ENCODE measurements at places on chromosomes 4 and X. TPM values are rescaled to one million over a fixed set of nuclear protein-coding genes. Genes with fewer than 3 reads are reported as not detected.

GALNTL6 gene
- total RNA-seq = 0.30 TPM

GPM6B gene
- total RNA-seq = 15.5 TPM

NXF2 gene
- total RNA-seq = not detected

PAGE4 gene
- total RNA-seq = not detected

NAP1L2 gene
- 4.5 TPM for total RNA-seq

ARHGAP6 gene
- 9.1 TPM for total RNA-seq

RAB41 gene
- not detected for total RNA-seq

IL21 gene
- total RNA-seq = not detected

NOX1 gene
- total RNA-seq = not detected

MID1 gene
- total RNA-seq = 2.9 TPM

MAP7D2 gene
- total RNA-seq = 0.61 TPM

SYTL5 gene
- total RNA-seq = not detected

SFRP2 gene
- total RNA-seq = 2.9 TPM

STPG2 gene
- 0.84 TPM for total RNA-seq

GRCh38 chrX:9785944-9786797, at the start of gene SHROOM2:
Gene SHROOM2, plus strand, starts transcription at chrX:9786429. Its CDS starts 117 bp downstream, at chrX:9786546.
- no peak for DNase-seq

GRCh38 chrX:39613997-39614679, 483.6 kb downstream of the BCOR start:
- DNase-seq = no peak

GRCh38 chr4:42327323-42327722, 70.0 kb upstream of the SHISA3 start:
- no peak for DNase-seq

- no peak for DNase-seq
Measured at GRCh38 chr4:119744580-119744979, 116.0 kb upstream of the PDE5A start.

- no peak for DNase-seq
Measured at GRCh38 chr4:70305601-70306000, 29.2 kb upstream of the CABS1 start.

GRCh38 chrX:88613338-88613737, 133.7 kb upstream of the CPXCR1 start:
- DNase-seq = no peak

- DNase-seq = no peak
Measured at GRCh38 chrX:149825424-149825823, 43.7 kb downstream of the MAGEA9 start.

- DNase-seq = no peak
Measured at GRCh38 chr4:26106776-26107175, 192.8 kb downstream of the SMIM20 start.

DNA sequence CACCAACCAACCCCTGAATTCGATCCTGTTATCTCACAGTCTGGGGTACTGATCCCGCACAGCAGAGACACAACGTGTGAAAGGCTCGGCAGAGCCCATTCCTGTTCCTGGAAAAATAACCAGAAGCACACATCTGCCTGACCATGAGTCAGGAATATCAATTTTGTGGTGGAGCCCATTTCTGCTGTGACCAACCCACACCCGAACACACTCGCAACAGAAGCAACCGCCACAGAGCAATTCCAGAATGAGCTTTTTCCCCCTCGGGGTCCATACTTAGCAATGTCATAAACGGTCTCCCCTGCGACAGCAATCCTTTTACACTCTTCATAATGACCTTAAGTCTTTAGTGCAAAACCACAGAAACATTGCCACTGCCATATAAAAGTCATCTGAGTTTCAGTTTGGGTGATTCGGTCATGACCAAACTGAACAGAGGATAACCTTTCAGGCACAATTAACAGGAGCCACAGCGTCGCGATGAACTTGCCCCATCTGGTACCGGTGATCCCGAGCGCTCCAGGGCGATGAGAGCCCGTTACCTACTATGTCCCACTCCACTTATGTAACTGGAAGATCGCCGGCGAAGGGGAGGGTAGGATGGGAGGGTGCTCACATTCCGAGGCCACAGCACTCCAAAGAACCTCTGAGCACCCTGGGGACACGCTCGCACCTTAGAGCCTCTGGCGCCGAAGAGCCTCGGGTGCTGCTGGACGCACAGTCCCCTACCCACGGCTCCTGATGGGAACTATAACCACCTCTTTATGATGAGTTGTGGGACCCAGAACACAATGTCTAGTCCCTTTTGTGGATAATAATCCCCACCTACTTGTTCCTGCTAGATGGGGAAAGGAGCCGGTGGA, 1.1 kb downstream of the MECP2 start:
- no peak for DNase-seq

GRCh38 chrX:48487362-48487798, 11.4 kb downstream of the FTSJ1 start:
- DNase-seq = no peak

DNA sequence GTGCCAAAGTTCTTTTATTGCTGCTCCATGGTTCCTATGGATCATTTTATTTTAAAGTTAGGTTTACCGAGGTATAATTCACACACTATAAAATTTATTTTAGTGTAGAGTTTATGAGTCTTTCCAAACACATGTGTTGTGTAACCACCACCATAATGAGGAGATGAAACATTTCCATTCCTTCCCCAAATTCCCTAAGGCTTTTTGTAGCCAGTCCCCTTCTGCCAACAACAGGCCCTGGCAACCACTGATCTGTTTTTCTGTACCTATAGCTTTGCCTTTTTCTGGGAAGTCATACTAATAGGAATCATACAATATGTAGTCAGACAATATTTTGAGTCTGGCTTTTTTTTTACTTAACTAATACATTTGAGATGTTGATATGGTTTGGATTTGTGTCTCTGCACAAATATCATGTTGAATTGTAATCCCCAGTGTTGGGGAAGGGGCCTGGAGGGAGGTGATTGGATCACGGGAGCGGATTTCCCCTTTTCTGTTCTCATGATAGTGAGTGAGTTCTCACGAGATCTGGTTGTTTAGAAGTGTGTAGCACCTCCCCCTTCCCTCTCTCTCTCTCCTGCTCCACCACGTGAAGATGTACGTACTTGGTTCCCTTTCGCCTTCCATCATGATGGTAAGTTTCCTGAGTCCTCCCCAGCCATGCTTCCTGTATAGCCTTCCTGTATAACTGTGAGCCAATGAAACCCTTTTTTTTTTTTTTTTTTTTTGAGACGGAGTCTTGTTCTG, 59.6 kb upstream of the DHX15 start:
- no peak for DNase-seq

GRCh38 chrX:20729416-20729815, 462.7 kb upstream of the RPS6KA3 start:
- no peak for DNase-seq

- DNase-seq = no peak
Measured at GRCh38 chr4:15253349-15253748, 174.5 kb upstream of the C1QTNF7 start.

GRCh38 chr4:185654965-185655554, 119.8 kb upstream of the PDLIM3 start:
- no peak for DNase-seq

- DNase-seq = no peak
Measured at GRCh38 chr4:12265554-12265953, 836.9 kb upstream of the HS3ST1 start.

DNA sequence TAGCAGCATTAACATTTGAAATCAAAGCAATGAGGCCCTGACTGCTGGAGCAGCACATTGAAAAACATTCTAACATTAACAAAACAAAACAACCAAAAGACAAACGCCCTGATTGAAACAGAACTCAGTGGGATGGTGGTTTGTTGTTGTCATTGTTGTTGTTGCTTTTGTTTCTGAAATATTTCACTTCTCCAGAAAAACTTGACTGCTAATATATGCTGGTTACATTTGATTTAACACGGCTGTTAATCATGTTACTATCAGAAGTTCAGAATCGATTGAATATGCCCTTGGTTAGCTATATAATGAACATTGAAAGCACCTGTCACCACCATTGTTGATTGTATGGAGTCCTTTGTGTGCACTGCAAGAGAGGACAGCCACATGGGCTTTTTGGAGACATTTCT, 790.4 kb upstream of the GALNTL6 start:
- DNase-seq = no peak

DNA sequence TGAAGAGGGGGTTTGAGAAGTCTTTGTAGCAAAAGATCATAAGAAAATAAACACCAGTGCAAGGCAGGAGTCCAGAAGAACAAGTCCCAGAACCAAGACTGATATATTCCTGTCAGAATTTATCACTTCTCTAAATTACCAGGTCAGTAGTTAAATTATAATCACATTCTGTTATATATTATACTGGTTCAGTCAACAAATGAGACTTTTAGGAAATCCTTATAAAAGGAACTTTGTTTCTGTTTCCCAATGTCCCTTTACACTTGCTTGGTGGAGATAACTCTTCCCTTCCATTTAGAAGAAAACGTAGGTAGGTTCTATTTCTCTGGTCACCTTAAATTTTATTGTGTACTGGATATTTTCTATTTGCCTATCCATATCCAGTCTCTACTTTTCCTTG, 21.1 kb downstream of the GBA3 start:
- DNase-seq = no peak

DNA sequence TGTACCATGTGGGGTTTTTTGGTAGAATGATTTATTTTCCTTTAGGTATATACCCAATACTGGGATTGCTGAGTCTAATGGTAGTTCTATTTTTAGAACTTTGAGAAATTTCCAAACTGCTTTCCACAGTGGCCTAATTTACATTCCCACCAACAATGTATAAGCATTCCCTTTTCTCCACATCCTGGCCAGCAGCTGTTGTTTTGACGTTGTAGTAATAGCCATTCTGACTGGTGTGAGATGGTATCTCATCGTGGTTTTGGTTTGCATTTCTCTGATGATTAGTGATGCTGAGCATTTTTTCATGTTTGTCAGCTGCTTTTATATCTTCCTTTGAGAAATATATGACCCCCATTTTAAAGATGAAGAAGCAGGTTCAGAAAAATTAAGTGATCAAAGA, 153.7 kb downstream of the CBR4 start:
- no peak for DNase-seq

- DNase-seq = no peak
Measured at GRCh38 chrX:55452833-55453124, 852 bp downstream of the MAGEH1 start.

DNA sequence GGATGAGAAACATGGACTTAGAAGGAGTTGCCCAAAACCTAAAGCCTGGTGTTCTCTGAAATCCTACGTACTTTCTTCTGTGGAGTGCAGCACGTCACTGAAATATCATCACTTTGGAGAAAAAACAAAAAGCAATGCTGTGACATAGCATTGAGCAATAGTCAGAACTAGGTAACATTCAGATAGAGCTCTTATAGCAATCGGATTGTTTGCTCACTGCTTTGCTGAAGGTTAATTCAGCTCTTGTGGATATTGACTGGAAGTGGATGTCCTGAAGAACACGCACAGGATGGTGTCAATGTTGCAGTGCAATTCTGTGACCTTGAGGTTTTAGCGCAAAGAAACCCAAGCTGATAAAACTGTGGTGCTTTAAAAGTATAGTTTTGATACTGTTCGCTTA, 114.2 kb upstream of the GRXCR1 start:
- DNase-seq = no peak

DNA sequence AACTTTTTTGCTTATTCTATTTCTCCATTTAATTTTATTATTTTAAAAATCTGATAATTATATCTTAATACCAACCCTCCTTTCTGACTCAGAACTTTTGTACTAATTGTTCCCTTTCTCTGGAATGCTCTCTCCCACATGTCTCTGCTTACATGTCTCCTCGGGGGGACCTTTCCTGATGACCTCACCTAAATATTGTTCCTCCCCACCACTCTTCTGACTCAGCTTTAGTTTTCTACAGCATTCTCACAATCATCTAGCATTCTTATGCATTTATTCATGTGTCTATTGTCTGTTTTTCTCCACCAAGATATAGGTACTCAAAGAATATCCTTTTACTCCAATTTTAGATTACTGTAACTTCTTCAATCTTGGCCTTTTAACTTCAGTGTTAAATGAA, 128.7 kb downstream of the MSL3 start:
- no peak for DNase-seq

DNA sequence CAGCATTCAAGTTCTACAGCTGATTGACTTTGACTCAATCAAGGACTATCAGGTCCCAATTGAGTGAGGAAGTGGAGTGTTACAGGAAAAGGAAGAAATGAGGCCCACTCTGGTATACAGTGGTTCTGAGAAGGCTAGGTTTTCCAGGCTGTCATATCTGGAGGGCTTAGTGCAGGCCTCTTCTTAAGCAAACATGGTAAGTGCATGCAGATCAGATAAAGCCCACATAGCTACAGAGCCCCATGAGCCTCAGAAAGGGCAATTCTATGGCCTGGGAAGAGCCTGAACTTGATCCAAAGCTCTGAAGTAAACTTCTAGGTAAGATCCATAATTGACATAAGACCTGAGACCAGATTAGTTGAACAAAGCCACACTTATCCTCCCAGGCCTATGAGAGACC, 29.0 kb upstream of the MAOA start:
- DNase-seq = no peak

DNA sequence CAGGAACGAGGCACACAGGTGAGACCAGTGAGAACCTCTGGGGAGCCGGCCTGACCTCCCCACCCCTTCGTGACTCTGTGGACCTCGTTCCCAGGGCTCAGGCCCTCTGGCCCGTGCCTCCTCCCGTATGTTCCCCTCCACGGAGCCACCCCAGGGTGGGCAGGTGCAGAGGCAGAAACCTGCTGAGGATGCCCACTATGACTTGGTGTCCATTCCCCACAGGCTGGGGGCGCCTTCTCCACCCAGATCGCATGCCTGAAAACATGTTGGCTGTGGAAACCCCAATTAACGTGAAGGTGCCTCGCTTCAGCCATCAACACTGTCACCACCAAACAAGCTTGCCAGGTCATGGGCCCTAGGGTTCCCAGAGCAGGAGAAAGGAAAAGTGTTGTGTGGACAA, 27.0 kb downstream of the BLOC1S4 start:
- no peak for DNase-seq

DNA sequence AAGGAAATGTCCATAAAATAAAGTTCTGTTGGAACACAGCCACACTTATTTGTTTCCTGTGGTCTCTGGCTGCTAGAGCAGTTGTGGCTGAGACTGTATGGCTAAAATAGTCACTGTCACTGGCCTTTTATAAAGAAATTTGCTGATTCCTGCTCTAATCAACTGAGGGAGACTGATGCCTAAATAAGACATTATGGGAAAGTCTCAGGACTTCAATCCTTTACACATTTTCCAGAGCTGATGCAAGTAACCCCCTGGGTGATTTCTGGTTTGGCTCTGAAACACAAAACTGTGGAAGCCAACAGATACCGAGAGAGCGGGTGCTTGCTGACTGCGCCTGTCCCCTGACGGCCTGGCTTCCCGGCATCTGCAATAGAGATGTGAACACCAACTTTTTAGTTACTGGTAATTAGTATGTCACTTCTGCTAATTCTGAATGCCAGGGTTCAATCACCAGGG, 64.0 kb downstream of the POLR2B start:
- no peak for DNase-seq

DNA sequence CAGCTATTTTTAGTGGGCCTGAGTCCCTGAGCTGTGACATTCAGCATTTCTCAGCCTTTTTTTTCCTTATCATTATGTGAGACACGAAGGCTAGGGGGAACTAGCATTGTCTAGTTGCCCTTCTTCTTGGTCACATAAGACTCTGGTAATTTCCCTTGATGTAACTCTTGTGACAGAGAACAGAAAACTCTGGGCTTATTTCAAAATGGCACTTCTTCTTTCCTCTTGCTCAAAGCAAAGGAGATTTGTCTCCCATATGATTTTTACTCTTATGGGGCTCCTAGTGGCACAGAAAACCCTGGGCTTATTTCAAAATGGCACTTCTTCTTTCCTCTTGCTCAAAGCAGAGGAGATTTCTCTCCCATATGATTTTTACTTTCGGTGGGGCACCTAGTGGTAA, 14.7 kb downstream of the ATXN3L start:
- DNase-seq = no peak

All from lower leg skin (tissue), 4 donors.